Mucosa of gallbladder (tissue), 1 donor: ENCODE measurements at places on chromosomes 12 and 14. TPM values are rescaled to one million over a fixed set of nuclear protein-coding genes. Genes with fewer than 3 reads are reported as not detected.

TEX52 gene
- total RNA-seq, result not detected

P2RX2 gene
- not detected for total RNA-seq

TCL1B gene
- not detected for total RNA-seq

SLC41A2 gene
- total RNA-seq, result 74.6 TPM

COX8C gene
- 0.43 TPM for total RNA-seq
